ENCODE measurements at places on chromosomes 7 and 10. TPM values are rescaled to one million over a fixed set of nuclear protein-coding genes. Genes with fewer than 3 reads are reported as not detected.

The OR9A2 gene
- polyA plus RNA-seq, result not detected

The RADIL gene
- polyA plus RNA-seq, result 1.2 TPM

The PLOD3 gene
- 90.9 TPM for polyA plus RNA-seq

The GPR22 gene
- not detected for polyA plus RNA-seq

The MSS51 gene
- 1.3 TPM for polyA plus RNA-seq

The AKR1C8 gene
- not detected for polyA plus RNA-seq

The STK32C gene
- 8.4 TPM for polyA plus RNA-seq

The MRLN gene
- polyA plus RNA-seq, result not detected

The GET4 gene
- 15.6 TPM for polyA plus RNA-seq

The RELN gene
- polyA plus RNA-seq, result 4.3 TPM

The KLLN gene
- polyA plus RNA-seq, result 0.42 TPM

The H2BK1 gene
- not detected for polyA plus RNA-seq

The PLXNA4 gene
- polyA plus RNA-seq, result 0.28 TPM

The NEUROG3 gene
- not detected for polyA plus RNA-seq

The AMPH gene
- 1.6 TPM for polyA plus RNA-seq

The PAX2 gene
- not detected for polyA plus RNA-seq

The ATRNL1 gene
- polyA plus RNA-seq, result not detected

The GARS1 gene
- polyA plus RNA-seq, result 1,118 TPM

The LIPF gene
- not detected for polyA plus RNA-seq

The VPS37D gene
- polyA plus RNA-seq, result 3.3 TPM

The NUTM2E gene
- polyA plus RNA-seq, result 0.22 TPM

DNA sequence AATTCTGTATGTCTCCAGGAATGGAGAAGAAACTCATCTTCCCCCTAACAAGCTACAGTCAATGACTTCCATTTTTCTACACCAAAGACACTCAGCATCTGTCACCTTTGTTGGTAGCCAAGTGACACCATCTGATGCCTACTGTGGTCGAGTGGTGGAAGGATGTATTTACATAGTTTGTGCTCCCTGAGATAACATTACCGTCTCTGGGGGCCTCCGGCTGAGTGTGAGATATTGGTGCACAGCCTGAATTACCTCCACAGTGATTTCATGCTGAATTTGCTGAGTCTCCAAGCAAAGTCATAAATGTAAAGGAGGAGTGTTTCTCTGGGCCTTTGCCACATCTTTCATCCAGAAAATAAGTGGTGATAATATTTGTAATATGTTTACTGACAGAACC, 114.0 kb downstream of the GRID1 start:
- no peak for DNase-seq

- no peak for DNase-seq
Observed at GRCh38 chr7:32479574-32480200, 10.5 kb downstream of the LSM5 start.

- peak; percentile 3 for DNase-seq
Observed at GRCh38 chr10:23345861-23346260, 1.3 kb upstream of the C10orf67 start.

GRCh38 chr7:75971309-75971960, 23.0 kb downstream of the TMEM120A start:
- no peak for DNase-seq

- DNase-seq, result no peak
Observed at GRCh38 chr10:86849181-86849894, 92.9 kb downstream of the BMPR1A start.

DNA sequence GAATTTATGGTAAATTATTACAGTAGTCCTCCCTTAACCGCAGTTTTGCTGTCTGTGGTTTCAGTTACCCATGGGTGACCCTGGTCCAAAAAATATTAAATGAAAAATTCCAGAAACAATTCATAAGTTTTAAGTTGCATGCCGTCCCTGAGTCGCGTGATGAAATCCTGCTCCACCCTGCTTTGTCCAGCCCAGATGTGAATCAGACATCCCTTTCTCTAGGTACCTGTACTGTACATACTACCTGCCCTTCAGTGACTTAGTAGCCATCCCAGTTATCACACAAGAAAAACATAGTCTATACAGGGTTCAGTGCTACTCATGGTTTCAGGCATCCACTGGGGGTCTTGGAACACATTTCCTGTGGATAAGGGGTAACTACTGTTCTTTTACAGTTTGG, 20.5 kb upstream of the RHEB start:
- no peak for DNase-seq

DNA sequence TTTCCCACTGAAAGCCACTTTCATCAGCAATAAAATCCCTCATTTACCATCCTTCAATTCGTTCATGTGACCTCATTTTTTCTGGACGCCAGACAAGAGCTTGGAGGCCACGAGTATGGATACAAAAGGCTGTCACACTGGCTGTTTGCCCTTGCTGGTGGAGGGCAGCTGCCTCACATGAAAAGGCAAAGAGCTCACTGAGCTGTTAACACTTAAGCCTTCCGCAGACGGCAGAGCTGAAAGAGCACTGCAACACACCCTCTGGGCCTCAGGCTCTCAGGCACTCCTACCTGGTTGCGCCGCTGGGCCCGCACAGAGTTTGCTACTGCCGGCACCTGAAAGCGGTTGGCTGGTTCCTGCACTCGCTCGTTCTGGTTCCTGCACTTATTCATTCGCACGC, 193.5 kb downstream of the CFTR start:
- no peak for DNase-seq

GRCh38 chr7:102988631-102989560, 76.1 kb downstream of the LRRC17 start:
- DNase-seq, result no peak

- DNase-seq, result no peak
Observed at GRCh38 chr7:90618876-90619275, 22.8 kb downstream of the CDK14 start.

- no peak for DNase-seq
Observed at GRCh38 chr7:50339990-50340500, 35.5 kb downstream of the IKZF1 start.

DNA sequence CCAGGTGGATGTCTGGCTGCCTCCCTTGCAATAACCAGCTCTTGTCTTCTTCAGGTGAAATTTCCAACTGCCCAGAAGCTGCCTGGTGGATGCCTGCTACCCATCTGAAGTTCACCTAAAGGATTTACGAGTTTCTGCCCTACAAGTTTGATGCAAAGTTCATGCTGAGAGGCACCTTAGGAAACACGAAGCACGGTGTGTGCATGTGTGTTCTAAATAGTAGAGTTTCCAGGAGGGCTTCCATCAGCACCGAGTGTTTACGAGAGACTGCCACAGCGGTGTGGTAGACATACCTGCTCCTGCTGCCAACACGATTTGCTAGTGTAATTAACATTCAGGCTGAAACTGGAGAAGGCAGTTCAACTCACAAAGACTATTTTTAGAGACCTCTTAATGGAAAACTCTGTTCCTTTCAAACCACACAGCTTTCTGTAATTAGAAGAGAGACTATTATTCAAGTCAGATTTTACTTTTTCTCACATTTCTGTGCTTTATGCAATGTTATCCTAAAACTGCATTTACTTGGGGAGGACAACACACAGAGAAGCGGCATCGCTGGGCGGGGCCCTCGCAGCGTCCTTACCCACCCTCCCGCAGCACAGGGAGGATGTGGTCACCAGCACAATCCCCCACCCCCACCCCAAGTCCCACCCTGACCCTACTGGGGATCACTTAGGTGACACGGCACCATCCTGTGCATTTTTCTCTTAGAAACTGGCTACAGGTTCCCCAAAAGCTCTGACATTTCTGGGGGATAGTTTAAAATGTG, 15.5 kb upstream of the CPXM2 start:
- no peak for DNase-seq

GRCh38 chr10:37713642-37714041, 143.8 kb downstream of the ZNF248 start:
- DNase-seq, result no peak

GRCh38 chr7:1368184-1368681, 91.0 kb downstream of the MICALL2 start:
- DNase-seq, result no peak

DNA sequence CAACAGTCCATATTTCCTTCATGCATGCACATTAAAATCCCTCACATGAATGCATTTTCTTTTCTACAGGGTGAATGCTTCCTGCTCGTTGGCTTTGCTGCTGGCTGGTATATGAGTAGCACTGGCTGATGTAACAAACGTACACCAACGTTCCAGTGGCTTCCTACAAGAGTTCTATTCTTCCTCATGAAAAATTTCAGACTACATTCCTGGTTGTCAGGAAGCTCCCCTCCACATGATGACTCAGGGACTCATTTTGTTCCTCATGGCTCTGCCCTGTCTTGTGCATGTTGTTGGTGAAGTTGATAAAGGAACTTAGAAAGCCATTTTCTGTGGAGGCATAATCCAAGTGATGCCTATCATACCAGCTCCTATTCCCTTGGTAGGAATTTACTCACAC, 470.7 kb upstream of the KLF6 start:
- DNase-seq, result no peak

- DNase-seq, result no peak
Observed at GRCh38 chr7:78510580-78511188, 712.1 kb downstream of the PHTF2 start.

DNA sequence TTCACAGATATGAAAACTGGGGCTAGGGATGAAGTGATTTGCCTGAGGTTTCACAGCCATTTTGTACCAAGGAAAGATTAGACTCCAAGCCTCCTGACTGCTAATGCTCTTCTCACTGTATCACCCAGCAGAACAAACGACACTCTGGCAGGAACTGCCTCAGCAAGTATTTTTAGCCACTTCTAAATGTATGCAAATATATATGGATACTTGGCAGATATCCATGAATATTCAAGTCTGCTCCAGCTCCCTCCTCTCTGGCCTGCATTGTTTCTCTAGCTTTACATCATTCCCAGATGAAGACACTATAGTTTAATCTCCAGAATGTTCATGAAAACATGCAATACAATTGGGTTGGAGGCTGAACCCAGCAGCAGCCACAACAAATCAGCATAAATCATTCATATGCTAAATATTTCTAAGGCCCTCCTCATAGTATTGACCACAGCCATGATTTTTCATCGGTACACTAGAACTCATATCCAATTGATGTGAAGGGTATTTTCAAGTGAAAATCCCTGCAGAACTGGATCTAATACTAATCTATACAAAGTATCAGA, 65.5 kb downstream of the HPSE2 start:
- no peak for DNase-seq

GRCh38 chr10:89683883-89684282, 17.5 kb upstream of the KIF20B start:
- DNase-seq, result no peak

GRCh38 chr7:19133886-19134285, 11.3 kb downstream of the FERD3L start:
- DNase-seq, result no peak

- DNase-seq, result no peak
Observed at GRCh38 chr7:38040831-38041230, 120.4 kb downstream of the EPDR1 start.

DNA sequence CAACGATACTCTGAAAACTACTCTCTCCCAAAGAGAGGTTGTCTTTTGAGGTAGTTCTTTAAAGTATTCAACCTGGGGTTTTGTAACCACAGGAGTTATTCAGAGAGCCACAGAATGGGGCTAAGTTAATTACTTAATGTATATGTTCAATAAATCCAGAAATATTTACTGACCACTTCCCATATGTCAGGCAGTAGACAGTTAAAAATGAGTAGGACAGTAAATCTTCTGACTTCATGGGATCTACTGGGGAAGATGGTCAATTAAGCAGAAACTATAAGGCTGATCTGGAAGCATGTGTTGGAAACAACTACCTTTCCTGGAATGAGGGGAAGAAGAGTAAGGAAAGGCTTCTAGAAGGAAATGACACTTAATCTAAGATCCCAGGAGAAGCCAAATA, 167.7 kb downstream of the MAGI2 start:
- DNase-seq, result no peak

- DNase-seq, result no peak
Observed at GRCh38 chr7:98224701-98225181, 13.5 kb downstream of the BHLHA15 start.

GRCh38 chr10:13701157-13701919, 114.6 kb downstream of the PRPF18 start:
- DNase-seq, result no peak

- no peak for DNase-seq
Observed at GRCh38 chr10:70352401-70353097, 29.9 kb downstream of the LRRC20 start.

GRCh38 chr10:2076528-2076927, 339.2 kb upstream of the ADARB2 start:
- no peak for DNase-seq

DNA sequence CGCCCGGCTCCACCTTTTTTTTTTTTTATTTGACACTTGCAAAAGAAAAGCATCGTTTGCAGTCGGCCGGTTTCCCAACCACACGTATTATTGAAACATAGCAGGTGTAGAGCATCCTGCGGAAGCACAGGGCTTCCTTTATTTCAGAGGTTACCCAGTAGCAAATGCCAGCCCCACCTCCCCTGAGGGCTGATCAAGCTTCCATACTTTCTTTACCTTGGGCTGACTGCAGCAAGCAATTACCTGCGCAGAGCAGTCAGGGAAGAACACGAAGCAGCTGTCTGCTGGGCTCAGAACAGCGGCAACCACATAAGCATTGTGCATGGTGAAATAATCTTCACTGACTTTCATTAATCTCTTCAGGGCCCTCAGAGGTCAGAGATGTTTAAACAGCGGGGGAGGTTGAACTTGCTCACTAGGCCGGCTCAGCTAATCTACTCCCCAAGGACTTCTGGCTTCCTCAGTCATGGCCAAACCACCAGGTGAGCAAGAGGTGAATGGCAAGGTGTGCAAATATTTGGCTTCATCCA, 784.7 kb upstream of the AUTS2 start:
- DNase-seq, result no peak

GRCh38 chr7:101633511-101633910, 4.4 kb upstream of the MYL10 start:
- DNase-seq, result no peak

- DNase-seq, result no peak
Observed at GRCh38 chr7:155002411-155003091, 373 bp downstream of the PAXIP1 start.

- DNase-seq, result no peak
Observed at GRCh38 chr10:57706576-57707299, 561.0 kb downstream of the IPMK start.

DNA sequence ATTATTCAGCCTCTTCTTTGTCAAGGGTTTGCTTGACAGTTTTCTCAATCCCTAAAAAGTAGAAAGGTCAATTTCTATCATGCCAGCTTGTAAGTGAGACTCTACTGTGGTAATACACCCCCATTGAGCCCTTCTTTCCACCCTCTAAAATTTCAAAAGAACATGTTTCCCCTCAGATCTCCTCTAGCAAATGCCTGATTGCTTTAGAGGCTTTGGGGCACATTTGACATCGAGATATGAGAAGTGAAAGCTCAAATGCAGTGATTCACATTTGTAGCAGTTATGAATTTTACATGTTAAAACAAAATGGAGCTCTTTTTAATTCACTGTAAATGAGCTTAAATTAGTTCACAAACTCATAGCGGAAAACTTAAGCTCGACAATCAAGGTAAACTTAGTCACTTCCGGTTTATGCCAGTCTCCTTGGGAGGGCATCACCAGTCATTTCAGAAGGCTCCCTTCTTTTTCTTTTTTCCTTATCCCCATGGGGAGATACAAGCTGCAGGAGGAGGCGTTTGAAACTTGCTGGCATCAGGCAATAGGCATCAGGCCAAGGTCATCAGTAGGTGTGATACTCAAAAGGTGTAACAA, 55.3 kb upstream of the ADO start:
- no peak for DNase-seq

Measured in BJ (cell line).